Activated CD4-positive, alpha-beta T cell treated with anti-CD3 and anti-CD28 coated beads for 24 hours (primary cell): ENCODE measurements at places on chromosomes 7 and 10.

- no peak for DNase-seq
These were observed 145.6 kb downstream of the BAMBI start for GRCh38 chr10:28822719-28823464.

DNA sequence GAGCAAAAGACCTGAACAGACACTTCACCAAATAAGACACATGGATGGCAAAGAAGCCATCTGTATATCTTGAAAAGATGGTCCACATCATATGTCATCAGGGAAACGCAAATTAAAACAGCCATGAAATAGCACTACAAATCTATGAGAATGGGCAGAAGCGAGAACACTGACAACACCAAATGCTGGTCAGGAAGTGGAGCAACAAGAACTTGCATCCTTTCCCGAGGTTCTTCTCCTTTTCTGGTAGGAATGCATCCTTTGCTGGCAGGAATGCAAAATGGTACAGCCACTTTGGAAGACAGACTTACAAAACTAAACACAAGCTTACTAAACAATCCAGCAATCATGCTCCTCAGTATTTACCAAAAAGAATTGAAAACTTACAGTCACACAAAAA, 60.0 kb downstream of the PIK3AP1 start:
- no peak for DNase-seq

GRCh38 chr7:15327001-15327400, 234.8 kb downstream of the AGMO start:
- DNase-seq: no peak

DNA sequence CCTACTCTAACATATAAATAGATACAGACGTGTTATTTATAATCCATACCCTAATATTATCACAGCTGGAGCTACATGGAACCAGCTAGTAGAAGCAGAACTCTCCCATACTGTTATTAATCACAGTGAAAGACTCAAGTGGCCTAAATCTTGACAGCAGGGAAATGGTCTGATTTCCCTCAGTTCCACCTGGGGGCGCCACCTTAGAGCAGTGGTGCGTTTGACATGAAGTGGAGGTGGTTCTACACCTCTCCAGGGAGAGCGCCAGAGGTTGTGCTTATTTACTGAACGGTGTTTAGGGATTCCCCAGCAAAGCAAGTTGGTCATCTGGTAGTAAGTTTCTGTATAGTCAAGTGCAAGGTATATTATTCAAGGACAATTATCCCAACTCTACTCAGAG, 17.6 kb downstream of the DNTT start:
- no peak for DNase-seq

- DNase-seq: no peak
These were observed 166.7 kb upstream of the ADARB2 start for GRCh38 chr10:1903982-1904381.

- DNase-seq: no peak
These were observed 322.0 kb downstream of the KCNMA1 start for GRCh38 chr10:77315496-77316129.

GRCh38 chr7:44307301-44307900, 18.0 kb downstream of the CAMK2B start:
- no peak for DNase-seq

GRCh38 chr10:101666083-101666482, 28.9 kb downstream of the FBXW4 start:
- no peak for DNase-seq

DNA sequence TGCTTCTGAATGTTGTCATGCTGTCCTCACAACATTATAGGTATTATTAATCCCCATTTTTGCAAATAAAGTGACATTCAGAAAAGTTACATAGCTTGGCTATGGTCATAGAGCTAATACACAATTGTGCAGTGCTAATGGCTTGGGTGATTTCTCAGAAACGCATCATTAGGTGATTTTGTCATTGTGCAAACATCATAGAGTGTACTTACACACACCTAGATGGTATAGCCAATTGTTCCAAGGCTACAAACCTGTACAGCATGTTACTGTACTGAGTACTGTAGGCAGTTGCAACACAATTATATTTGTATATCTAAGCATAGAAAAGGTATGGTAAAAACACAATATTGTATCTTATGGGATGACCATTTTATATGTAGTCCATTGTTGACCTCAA, 91.0 kb downstream of the BTAF1 start:
- no peak for DNase-seq

GRCh38 chr7:144656965-144657517, 178.8 kb downstream of the TPK1 start:
- DNase-seq: no peak

GRCh38 chr7:17026269-17026668, 144.5 kb upstream of the AGR3 start:
- no peak for DNase-seq

DNA sequence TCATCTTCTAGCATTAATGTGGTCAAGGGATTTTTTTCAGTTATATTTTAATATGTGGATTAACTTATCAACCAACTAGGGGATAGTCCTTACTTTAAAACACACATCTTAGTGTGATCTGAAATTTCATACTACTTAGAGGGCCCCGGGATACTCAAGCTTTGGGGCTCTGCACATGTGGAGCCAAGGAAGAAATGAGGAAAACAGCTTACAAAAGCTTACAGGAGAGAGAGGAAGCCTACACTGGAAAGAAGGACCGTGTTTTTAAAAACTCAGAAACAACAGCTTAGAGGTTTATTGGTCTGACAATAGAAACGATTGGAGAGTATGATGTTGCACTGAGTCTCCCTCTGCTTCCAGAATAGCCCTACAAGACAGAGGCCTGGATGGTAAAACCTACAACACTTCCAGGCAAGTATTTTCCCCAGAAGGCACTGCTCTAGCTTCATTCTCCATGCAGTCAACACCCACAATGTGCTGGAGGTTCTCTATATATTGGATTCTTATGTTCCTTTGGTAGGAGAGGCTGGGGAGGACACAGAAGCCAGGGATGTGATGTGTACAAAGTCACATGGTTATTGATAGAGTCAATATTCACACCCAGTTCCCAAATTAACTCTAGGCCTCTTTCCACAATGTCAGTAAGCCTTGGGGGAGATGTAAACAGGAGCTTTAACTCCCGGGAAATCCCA, 47.3 kb downstream of the JCAD start:
- DNase-seq: no peak

DNA sequence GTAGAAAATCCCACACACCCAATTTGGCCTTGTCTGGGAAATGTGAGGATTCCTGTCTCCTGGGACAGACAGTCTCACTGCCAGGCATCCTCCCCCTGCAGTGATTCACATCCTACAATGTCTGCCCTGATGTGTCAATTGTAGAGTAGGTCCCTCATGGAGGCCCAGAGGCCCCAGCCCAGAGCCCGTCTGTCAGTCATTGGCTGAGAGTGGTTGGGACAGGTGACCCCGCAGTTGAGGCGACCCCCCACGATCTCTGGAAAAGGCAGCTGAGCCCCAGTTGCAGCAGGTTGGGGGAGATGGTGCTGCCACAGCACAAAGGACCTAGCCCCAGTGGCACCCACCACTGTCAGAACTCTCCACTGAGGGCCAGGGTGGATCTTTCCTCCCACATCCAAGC, 84.3 kb upstream of the INSIG1 start:
- no peak for DNase-seq

DNA sequence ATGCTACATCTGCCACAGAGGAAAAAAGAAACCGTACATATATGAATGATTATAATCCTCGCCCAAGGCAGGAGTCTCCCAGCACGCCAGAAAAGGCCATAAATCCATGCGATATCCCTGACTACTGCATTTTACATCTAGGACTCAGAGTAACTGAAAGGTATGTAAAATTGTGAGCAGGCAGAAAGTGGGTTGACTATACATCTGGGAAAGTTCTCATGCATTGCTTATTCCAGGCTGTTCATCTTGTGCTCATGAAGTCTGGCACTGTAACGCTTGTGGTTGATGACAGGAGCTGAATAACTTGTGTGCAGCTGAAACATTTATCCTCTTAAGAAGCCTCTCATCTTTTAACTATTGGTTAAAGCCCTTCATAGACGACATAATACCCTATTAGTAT, 193.4 kb upstream of the STEAP4 start:
- no peak for DNase-seq

- DNase-seq: no peak
These were observed 5.2 kb downstream of the PAX2 start for GRCh38 chr10:100750291-100751210.

DNA sequence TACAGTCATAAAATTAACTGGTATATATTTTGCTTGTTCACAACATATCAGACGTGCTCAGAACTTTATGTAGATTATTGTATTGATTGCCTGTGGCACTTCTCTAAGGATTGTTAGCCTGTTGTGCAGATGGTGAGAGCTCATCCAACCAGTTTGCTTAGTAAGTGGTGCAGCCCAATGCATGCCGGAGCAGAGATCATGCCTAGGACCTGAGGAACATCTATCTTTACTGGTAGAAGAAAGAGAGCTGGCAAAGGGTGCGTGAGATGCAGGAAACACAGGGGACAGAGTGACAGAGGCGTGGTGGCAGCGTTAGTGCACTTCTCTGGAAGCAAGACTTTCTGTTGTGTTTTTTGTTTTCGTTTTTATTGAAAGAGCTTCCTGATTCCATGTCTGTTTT, 35.9 kb downstream of the CCM2 start:
- DNase-seq: no peak

GRCh38 chr7:44403775-44404174, 78.4 kb upstream of the CAMK2B start:
- DNase-seq: no peak

- DNase-seq: no peak
These were observed 854 bp upstream of the CFAP46 start for GRCh38 chr10:132943058-132943790.

DNA sequence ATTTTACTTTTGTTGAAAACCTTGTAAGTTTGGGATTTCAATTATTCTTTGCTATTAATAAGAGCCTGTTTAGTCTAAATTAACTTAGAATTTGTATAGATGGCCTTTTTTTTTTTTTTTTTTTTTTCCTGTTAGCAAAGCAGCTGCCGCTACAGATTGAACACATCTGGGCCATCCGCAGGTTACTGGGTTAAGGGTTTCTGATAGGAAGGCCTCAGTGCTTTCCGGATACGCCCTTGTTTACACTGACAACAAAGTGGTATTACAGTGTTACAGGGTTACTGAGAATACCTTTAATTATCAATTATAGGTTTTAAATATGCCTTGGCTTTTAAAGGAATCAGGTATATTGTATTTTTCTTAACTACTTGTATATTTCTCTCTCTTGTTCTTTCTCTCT, 76.8 kb downstream of the PTN start:
- no peak for DNase-seq

DNA sequence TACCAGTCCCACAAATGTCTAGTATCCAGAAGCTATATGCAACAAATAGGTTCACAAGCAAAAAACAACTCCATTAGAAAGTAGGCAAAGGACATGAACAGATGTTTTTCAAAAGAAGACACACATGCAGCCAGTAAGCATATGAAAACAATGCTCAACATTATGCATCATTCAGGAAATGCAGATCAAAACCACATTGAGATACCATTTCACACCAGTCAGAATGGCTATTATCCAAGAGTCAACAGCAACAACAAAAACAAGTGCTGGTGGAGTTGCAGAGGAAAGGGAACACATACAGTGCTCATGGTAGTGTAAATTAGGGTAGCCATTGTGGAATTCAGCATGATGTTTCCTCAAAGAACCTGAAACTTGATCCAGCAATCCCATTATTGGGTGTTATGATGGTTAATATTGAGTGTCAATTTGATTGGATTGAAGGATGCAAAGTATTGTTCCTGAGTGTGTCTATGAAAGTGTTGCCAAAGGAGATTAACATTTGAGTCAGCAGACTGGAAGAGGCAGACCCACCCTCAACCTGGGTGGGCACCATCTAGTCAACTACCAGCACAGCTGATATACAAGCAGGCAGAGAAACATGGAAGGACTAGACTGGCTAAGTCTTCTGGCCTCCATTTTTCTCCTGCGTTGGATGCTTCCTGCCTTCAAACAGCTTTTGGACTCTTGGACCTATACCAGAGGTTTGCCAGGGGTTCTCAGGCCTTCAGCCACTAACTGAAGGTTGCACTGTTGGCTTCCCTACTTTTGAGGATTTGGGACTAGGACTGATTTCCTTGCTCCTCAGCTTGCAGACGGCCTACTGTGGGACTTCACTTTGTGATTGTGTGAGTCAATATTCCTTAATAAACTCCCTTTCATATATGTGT, 218.4 kb upstream of the SEMA3D start:
- no peak for DNase-seq

DNA sequence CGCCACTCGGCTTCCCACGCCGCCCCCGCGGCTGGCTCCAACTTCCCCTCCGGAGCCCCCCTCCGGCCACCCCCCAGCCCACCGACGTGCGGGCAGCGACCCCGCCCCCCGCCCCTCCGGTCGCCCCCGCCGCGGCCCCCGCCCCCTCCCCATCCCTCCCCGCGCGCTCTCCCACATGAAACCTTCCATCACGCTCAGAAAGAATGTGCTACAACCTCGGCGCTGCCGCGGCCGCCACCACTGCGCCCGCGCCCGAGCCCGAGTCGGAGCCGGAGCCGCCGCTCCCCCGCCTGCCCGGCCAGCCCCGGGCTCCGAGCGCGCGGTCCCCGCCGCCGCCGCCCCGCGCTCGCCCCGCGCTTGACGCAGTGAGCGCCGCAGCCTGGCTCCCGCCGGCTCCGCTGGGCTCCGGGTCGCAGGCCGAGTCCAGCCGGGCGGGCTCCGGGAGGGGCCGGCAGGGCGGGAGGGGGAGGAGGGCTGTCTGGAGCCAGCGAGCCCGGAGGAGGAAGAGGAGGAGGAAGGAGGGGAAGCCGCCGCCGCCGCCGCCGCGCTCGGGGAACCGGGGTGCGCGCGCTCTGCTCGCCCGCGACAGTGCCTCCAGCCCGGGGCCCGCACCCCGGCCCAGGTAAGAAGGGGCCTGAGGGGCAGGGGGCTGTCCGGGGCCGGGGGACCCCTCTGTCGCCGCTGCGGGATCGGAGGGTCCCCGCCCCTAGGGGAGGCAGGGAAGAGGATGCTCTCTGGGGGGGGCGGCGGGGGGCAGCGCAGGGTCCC, 4.3 kb upstream of the ELFN1 start:
- DNase-seq: no peak

DNA sequence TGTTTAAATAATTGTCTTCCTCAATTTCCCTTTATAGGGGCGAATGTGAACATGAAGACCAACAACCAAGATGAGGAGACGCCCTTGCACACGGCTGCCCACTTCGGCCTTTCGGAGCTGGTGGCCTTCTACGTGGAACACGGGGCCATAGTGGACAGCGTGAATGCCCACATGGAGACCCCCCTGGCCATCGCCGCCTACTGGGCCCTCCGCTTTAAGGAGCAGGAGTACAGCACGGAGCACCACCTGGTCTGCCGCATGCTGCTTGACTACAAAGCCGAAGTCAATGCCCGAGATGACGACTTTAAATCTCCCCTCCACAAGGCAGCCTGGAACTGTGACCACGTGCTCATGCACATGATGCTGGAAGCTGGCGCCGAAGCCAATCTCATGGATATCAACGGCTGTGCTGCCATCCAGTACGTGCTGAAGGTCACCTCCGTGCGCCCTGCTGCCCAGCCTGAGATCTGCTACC, 42.1 kb downstream of the ASB4 start:
- no peak for DNase-seq

GRCh38 chr10:129525401-129525801, 58.4 kb downstream of the MGMT start:
- no peak for DNase-seq

GRCh38 chr7:42843205-42843800, 68.6 kb downstream of the C7orf25 start:
- no peak for DNase-seq
